Stimulated activated CD4-positive, alpha-beta T cell treated with anti-CD3 and anti-CD28 coated beads, Interleukin-2, amount 100 ng/mL, for 4 hours (primary cell): ENCODE measurements at places on chromosomes 3 and 15.

- DNase-seq, result no peak
Measured at GRCh38 chr15:65789105-65789504, 3.0 kb downstream of the DENND4A start.

DNA sequence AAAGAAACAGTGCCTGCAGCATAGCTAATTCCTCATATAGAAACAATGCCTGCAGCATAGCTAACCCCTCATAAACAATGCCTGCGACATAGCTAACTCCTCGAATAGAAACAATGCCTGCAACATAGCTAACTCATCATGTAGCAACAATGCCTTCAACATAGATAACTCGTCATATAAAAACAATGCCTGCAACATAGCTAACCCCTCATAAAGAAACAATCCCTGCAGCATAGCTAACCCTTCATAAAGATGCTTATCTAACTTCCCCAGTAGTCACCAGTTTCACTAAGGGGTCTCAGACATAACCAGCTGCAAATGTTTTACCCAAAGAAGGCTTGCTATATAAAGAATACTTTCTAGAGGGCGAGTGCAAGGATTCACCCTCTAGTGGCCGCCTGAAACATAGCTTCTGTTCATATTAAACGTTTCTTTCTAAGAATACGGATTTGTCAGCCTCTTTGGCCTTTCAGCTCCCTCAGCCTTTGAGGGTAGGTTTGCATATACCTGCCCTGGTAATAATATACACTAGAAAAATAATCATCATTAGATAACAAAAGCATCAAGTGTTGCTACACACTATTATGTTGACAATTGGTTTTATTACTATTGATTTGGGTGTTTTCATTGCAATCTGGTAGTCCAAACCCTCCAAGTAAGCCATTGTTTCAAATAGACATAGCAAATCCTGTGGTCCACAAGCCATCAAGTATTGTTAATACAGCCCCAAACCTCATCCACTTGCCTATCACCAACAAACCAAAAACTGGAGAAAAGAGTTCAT lies 44.4 kb upstream of the FAN1 start:
- no peak for DNase-seq

DNA sequence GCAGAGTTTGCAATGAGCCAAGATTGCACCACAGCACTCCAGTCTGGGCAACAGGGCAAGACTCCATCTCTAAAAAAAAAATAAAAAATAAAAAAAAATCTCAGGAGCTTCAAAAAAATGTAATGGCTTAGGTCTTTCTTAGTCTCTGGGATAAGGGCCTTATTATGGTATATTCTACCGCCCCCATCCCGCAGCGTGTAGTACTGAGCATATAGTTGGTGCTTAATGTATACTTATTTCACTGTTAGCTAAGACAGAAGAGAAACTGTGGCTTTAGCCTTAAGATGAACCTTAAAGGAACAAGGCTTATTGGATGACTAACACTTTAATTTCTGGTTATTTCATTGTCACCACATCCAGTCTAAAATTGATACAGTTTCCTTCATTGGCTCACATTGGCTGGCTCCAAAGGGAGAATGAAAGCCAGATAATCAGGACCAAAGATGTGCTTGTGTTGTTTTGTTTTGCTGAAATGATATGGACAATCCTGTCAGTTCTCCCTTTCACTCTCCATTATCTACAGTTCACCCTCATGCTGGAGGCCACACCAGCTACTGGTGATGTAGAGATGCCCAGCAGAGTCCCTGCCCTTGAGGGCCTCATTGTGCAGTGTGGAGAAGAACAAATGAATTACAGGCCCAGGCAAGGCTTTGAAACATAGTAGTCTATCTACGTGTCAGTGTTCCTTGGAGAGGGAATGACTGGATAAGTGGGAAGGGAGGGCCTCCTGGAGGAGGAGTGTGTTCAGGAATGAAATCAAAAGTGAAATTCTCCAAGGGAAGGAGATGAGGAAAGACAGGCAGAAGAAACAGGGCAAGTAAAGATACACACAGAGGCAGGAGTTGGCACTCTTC lies 17.4 kb upstream of the RAF1 start:
- DNase-seq, result no peak

DNA sequence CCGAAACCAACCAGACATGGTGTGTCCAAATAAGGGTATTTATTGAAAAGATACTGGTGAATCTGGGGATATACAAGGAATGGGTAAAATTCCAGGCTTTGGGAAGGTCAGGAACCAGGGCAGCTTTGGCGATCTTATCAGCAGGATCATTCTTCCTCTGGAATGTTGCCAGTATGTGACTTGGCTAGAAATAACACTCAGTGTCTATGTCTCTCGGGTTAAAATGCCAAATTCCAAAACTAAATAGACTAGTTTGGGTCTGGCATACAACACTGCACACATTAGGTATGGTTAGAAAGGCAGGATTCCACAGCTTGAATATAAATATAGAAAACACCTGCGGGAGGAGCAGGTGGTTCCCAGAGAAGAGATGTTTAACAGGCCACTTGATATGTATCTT lies 220.2 kb upstream of the CD96 start:
- no peak for DNase-seq

- DNase-seq, result no peak
Measured at GRCh38 chr3:188875413-188875812, 296.4 kb upstream of the TPRG1 start.

DNA sequence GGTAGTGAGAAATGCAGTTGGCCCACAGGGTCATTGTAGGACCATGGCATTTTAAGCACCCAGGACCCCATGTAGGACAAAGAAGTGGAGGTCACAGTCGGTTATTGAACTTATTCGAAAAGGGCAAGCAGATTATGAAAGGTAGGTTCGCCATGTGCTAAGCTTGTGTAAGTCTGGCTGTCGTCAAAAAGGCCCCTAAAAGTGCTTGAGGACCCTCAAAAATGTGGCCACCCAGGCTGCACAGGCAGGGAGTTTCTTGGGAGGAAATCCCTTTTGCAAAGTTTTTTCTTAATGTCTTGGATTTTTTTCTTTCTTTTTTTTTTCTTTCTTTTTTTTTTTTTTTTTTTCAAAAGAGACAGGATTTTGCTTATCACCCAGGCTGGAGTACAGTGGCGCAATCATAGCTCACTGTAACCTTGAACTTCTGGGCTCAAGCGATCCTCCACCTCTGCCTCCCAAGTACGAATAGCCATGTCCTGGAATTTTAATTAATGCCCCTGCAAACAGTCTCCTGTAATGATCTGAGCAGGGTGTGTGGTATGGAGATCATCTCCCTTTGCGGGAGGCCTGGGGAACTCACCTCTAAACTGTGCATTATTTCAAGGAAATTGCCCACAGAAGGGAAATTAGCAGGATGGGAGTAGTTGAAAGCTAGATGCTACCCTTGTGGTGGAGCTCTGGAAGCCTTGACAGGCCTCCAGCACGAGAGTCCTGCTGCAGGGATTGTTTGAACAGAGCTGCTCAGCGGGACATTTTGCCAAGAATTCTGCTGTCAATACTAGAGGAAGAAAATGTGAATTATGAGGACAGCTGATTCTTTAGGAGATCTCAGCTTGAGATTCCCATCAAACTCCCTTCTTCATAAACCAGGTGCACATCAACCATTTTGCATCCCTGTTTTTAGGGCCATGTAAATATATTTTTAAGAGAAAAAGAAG lies 28.4 kb downstream of the THSD4 start:
- no peak for DNase-seq

GRCh38 chr15:101250341-101250831 lies 1.5 kb downstream of the CHSY1 start:
- DNase-seq, result no peak

DNA sequence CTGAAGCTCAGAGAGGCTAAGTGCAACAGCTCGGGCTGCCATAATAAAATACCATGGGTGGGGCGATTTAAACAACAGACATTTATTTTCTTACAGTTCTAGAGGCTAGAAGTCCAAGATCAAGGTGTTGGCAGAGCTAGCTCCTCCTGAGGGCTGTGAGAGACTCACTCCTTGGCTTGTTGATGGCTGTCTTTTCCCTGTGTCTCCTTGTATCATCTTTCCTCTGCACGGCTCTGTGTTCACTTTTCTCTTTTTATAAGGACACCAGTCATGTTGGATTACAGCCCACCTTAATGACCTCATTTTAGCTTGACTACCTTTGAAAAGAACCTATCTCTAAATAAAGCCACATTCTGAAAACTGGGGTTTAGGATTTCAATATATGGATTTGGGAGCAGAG lies 129.7 kb downstream of the RPL22L1 start:
- no peak for DNase-seq

DNA sequence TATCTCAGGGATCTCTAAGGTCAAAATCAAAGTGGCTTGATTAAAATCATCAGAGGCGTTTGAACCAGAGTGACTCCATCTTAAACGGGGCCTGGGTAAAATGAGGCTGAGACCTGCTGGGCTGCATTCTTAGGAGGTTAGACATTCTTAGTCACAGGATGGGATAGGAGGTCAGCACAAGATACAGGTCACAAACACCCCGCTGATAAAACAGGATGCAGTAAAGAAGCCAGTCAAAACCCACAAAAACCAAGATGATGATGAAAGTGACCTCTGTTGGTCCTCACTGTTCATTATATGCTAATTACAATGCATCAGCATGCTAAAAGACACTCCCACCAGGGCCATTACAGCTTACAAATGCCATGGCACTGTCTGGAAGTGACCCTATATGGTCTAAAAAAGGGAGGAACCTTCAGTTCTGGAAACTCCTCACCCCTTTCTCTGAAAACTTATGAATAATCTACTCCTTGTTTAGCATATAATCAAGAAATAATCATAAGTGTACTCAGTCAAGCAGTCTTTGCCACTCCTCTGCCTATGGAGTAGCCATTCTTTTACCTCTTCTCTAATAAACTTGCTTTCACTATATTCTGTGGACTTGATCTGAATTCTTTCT lies 143.3 kb upstream of the SLCO3A1 start:
- DNase-seq, result no peak

GRCh38 chr15:40052604-40053003 lies 13.6 kb upstream of the SRP14 start:
- DNase-seq, result no peak

- no peak for DNase-seq
Measured at GRCh38 chr15:47289656-47290055, 427.6 kb upstream of the SEMA6D start.

DNA sequence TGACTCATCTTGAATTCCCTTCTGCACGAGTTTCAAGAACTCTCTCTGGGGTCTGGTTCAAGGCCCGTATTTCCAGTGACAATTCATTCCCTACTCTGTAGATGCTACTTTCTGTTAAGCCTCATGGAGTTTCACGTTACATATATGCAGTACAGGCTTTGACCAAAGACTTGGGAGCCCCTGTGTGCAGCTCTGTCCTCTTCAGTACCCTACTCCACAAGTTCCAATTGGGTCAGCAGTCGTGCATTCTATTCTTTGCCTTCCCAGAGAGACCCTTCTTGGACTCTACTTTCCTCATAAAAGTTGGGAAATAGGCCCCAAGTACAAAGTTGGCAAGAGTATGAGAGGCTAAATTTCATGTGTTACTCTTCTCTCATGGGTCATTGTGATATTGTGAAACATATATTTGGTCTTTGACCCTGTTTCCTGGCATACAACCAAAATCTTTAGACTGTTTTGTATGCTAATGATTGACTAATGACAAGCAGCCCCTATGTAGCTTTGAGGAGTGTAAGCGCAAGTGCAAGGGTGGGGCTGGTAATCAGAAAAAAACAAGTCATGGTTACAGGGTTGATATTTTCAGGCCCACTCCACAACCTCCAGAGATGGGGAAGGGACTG lies 15.0 kb upstream of the CCDC50 start:
- no peak for DNase-seq

GRCh38 chr3:189786479-189787064 lies 155.4 kb downstream of the TP63 start:
- DNase-seq, result no peak

DNA sequence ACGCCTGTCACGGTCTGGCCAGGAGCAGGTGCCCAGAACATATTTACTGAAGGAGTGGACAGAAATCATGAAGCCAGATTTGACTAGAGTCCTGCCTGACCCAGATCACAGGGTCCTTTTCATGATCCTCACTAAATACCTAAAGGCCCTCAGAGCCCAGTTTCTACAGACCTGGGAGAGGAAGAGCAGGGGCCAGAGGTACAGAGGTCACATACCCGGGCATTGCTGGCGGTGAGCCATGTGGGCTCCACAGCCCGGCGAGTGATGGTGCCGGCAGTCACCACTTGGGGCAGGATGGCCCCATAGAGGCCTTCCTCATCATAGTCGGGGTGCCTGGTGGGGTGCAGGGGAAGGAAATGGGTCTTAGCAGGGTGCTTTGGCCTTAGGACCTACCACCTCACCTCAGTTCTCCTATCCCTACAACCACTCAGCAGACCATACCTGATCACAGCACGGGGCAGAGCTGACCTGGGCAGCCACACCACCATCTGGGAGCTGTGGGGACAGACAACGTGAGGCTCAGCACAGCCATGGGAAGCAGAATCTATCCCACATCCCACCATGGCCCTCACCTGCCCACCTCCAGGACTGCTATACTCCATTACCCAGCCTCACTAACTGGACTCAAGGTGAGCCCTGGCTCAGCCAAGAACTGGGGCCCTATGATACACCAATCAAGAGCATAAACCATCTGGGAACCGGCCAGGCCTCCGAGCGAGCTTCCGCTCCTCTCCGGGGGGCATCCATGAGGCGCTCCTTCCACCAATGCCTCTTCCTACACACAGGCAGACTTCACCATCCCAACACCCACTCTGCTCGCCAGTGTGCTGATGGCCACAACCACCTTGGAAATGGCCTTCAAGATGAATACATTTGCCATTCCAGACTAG lies 12.9 kb downstream of the POLG start:
- DNase-seq, result no peak

DNA sequence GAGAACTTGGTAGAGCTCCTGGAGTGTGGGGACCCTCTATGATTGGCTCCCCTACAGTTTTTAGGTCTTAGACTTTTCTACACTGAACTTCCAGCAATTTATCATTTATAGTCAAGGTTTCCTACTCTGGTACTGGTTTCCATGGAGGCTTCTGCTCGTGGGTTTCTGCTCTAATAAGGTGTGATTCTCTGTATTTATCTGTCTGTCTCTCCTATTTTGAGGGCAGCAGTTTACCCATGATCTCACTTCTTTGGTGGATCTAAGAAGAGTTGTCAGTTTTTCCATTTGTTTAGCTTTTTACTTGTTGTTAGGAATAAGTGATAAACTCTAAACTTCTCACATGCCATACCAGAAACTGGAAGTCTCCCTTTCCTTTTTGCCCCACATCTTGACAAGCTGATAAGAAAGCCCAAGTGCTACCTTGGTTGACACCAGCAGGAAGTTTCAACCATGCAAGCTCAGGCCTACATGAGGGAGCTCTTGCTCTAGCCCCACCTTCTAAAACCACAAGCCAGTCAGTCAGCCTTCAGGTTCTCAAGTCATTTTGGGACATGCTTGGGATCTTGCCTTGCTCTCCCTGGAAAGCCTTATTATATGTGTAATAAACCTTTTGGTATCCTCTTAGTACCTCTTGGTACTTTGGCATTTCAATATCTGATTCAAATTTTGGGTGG lies 10.0 kb downstream of the TIMMDC1 start:
- no peak for DNase-seq
